Tibial artery (tissue), 4 donors: ENCODE measurements at places on chromosomes 1 and 21.

GRCh38 chr1:175162955-175163354, 29.6 kb downstream of the KIAA0040 start:
- no peak for DNase-seq

GRCh38 chr1:23496490-23497181, 12.7 kb upstream of the ASAP3 start:
- no peak for DNase-seq

GRCh38 chr1:201645956-201646355, 107.0 kb downstream of the NAV1 start:
- no peak for DNase-seq

DNA sequence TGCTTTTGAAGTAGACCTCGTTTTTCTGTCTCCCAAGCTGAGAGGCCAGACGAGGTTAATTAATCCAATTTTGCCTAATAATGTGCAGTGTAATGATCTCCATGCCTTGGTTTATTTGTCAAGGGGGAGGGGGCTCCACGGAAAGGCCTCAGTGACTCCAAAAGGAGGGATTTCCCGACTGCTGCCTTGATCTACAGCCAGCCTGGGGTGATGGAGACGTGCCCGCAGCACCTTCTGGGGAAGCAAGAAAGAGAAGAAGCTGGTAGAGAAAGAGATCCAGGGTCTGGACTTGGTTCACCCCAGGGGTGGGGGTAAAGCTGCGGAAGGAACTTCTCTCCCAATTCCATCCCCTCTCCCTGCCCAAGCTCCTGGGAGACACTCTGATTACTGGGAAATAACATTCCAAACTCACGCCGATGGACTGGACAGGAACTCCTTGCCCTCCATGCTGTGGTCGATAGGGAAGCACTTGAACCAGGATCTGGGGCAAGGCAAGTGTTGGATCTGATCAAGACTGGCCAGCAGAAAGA, 44.1 kb upstream of the SIM2 start:
- no peak for DNase-seq

- DNase-seq: no peak
These were observed 78.3 kb downstream of the CLEC20A start for GRCh38 chr1:178418284-178418955.

DNA sequence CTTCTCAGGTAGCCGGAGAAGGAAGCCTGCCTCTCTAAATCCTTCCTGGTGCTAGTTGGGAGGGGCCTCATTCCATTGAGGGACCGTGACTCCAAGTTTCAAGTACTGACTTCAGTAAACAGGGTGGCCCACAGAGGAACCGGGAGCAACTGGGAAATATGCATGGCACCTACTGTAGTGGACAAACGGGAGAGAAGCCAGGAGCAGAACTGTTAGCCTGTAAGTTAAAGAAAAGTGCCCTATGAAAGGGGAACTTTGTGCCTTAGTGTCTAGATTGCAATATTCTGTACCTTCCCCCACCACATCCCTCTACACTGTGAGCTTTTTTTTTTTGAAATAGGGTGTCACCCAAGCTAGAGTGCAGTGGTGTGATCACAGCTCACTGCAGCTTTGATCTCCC, 33.2 kb upstream of the KANK4 start:
- DNase-seq: no peak

GRCh38 chr21:37032877-37033471, 26.5 kb downstream of the RIPPLY3 start:
- no peak for DNase-seq

DNA sequence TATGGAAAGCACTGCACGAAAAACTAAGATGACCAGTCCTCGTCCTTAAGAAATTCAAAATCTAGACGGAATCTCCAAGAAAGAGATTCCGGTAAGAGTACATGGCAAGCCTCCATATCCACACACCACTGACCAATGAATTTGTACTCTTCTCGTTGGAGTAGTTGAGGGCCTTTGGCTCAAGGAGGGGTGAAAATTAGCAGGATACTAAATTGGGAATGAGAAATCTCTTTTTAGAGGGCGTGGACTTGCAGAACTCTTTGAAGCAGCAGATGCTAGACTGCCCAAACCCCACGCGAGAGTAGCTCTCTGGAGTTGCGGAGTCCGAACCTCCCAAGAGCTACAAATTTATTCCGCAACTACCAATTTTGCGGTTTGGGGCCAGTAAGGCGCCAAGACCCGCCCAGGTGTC, 872 bp upstream of the PPP2R5A start:
- DNase-seq: no peak

- no peak for DNase-seq
These were observed 16.5 kb upstream of the SLC26A9 start for GRCh38 chr1:205959789-205960188.

DNA sequence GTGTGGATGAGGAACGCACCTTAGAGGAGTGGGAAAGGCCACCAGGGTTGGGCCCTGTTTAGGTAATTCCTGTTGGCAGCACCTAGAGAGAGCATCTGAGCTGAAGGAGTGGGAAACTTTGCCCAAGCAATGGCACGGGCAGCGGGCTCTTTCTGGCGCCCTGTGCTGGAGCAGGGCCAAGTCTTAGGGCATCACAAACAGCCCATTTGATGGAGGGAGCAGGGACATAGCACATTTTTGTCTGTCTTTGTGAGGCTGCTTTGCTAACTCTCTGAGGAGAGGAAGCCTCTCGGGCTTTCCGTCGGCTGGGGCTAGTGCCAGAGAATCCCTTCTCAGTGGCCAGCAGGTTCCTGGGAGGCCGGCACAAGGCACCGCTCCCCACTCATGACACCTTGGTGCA, 22.5 kb upstream of the CNTN2 start:
- no peak for DNase-seq
